Stimulated activated CD4-positive, alpha-beta T cell treated with anti-CD3 and anti-CD28 coated beads, Interleukin-15, amount 100 ng/mL, for 1 hour (primary cell): ENCODE measurements at places on chromosomes 16 and 17.

DNA sequence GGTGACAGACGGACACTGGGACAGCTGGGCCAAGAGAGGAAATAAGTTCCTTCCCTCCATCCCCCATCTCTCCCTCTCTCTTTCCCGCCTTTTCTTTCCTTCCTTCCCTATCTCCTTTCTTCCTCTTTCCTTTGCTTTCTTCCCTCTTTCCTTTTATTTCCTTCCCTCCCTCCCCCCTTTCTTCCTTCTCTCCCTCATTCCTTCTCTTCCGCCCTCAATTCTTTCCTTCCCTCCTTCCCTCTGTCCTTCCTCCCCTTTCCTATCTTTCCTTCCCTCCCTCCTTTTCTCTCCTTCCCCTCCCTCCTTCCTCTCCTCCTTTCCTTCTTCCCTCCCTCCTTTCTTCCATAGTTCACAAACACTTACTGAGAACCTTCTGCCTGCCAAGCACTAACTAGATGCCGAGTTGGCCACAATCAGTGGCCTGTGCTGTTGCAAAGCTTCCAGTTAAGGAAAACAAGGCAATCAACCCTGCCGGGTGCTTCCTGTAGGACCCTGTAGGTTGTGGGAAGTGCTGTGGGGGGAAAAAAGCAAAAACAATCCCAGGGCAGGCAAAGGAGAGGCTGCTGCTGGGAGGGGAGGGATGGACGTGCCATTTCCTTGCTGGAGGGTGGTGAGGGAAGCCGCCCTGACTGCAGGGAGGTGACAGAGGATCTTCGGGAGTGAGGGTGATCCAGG is 31.7 kb downstream of the ABCC6 start:
- no peak for DNase-seq

DNA sequence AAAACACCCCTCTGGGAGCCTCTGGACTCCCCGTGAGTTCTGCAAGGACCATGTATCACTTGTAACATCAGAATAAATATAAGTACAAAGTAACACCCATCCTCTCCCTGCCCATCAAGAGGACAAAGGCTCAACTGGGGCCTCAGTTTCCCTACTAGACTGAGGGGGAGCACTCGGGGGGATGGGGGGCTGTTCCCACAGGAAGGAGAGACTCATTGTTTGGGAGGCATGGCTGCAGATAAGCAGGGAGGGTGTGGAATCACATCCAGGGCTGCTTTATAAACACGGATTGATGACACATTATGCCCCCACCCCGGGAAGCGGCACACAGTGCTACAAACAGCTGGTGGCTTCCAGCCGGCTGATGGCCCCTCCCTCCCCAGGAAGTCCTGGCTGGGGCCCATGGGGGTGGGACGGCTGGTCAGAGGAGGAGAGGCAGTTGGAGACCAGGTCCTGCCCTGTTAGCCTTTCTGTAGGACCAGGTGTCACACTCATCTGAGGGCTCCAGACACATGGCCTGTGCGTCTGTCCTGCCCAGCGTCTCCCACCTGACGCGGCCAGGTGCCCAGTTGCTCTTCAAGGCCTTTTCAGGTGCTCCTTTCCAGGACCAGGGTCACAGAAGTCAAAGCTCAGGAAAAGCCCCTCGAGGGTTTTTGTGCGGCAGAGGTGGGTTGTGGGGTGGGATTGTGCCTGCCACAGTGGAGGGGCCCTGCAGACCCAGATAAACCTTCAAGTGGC is 1.3 kb upstream of the MPG start:
- DNase-seq = no peak

GRCh38 chr17:37701496-37701898 is 43.4 kb downstream of the HNF1B start:
- DNase-seq = no peak

- DNase-seq = no peak
Observed at GRCh38 chr16:86117756-86118155, 218.8 kb downstream of the IRF8 start.

GRCh38 chr16:15690296-15690695 is 40.3 kb downstream of the NDE1 start:
- DNase-seq = no peak

DNA sequence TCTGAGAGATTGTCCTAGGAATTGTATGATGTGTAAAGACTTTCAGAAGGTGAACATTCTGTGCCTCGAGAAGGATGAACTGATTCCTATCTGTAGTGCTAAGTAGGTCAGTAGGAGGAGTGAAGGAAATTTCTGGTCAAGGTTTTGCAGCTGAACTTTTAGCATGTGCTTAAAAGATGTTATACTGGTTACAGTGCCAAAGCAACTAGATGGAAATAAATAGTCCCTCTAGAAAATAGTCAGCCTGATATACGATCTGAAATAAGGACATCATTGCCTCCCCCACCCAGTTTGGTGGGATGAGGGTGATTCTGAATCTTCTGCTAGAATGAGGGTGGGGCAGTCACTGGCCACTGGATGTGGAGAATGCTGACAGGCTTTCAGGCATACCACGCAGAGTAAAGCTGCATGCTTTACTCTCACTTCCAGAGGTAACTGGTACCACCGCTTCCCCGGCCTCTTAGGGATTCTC is 57.2 kb upstream of the VPS4A start:
- DNase-seq = no peak

DNA sequence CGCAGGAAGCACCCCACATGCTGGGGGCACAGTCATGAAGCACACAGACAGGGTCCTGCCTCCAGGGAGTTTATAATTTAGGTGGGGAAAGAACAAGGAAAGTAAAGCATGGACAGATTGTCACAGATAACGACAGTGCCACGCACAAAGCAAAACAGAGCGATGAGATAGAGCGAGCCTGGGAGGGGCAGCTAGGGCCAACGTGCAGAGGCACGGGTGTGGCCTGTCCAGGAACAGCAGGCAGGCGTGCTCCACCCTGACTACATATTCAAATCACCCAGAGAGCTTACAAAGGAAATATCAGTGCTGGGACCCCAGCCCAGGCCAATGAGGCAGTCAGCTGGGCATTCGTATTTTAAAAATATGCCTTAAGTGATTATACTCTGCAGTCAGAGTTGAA is 16.8 kb downstream of the LGALS9 start:
- DNase-seq = no peak

- DNase-seq = no peak
Observed at GRCh38 chr17:33895491-33895890, 359.6 kb upstream of the CCL2 start.

DNA sequence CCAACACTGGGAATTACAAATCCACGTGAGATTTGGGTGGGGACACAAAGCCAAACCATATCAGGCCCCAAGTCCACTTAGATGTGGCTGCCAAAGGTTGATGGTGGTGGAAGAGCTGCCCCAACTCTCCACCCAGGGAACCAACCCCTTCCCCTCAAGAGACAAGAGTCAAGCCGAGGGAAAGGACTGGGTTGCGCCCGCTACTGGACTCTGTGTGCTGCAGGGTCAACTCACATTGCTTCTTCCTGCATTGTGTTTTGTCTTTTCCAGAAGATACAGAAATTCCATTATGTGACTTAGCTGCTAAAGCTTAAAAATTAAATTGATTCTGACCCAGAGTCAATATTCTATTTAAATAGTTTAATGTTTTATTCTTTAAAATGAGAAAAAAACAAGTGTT is 58.5 kb downstream of the ADAMTS18 start:
- DNase-seq = no peak

GRCh38 chr17:70780031-70780430 is 610.7 kb downstream of the KCNJ2 start:
- DNase-seq = no peak

- no peak for DNase-seq
Observed at GRCh38 chr17:77304746-77305473, 164.1 kb downstream of the SEC14L1 start.

- DNase-seq = no peak
Observed at GRCh38 chr16:471353-472198, 46.1 kb downstream of the RAB11FIP3 start.

- DNase-seq = no peak
Observed at GRCh38 chr16:68386628-68387027, 61.7 kb downstream of the SMPD3 start.

GRCh38 chr16:259226-259625 is 16.5 kb downstream of the RGS11 start:
- DNase-seq = no peak

DNA sequence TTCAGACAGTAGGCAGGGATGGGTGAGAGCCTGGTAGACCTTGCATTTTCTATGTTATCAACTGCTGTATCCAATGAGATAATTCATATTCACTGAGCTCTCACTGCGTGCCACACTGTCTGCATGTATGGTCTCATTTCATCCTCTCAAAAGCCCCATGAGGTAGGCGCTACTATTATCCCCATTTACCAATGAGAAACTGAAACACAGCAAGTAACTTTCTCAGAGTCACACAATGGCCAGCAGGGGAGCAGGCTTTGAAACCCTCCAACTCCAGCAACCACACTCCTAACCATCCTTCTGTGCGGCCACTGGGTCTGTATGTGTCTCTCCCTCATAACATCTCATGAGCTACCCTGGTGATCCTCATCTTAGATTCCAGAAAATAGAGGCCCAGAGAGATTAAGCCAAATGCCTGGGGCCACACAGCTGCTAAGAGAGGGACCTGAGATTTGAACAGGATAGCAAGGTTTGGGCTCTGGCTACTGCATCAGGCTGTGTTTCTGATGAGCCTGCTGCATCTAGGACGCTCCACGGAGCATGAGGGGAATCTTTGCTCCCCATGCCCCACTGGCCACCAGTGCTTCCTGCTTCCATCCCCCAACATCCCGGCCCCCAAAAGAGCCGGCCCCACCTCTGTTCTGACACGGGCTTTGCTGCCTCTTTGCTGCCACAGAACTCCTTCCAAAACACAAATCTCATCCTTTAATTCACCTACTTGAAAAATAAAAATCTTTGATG is 3.2 kb downstream of the CCR7 start:
- DNase-seq = no peak

DNA sequence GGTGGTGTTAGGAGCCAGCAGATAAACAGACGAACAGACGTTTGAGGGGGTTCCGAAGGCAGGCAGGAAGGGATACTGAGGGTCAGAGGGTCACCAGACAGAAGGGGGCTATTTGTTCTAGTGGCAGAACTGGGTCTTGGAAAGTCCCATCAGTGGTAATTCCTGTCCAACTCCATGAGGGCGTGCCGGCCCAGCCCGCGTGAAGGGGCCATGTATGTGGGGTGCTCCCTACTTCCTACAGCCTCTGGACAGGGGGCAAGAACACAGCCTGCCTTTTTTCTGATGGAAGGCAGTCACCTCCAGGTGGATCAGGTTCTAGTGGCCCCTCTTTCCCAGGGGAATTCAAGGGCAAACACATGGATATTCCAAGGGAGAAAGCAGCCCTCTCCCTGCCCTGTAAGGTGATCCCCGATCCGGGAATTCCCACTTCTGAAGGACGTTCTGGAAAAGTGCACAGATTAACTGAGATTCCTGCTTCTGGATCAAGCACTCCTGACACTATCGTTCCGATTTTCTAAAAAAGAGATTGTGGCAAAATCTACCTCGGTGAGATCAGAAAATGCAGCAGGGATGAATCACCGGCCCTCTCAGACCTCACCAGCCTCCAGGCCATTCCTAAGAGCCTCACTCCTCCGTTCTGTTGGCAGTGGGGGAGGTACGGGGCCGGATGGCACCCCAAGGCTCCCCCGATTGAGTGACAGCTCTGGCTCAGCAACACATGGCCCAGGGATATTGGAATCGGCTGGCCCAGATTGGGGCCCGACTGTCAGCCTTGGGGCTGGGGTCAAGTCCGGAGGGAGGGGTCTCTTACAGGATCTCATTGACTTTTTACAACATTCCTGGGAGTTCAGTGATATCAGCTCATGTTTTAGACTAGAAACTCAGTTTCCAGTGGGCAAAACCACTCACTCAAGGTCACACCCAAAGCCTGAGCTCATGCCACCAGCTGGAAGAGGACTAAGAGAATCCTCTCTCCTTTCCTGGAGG is 12.4 kb downstream of the STX1B start:
- no peak for DNase-seq

GRCh38 chr17:67518876-67519275 is 141.8 kb downstream of the PITPNC1 start:
- DNase-seq = no peak

DNA sequence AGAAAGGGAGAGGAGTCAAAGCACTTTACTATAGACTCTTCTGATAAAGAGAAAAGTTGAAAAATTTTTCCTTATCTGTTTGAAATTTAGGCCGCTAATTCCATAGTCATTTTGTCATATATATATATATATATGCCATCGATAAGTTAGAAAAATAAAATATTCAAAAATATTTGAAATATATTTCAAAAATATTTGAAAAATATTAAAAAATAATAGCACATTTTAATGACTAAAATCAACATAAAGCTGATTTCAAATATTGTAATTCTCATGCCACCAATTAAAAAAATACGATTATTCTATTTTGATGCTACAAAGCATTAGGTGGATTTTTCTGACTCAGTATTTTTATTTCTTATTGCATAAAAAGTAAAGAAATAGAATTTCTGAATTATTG is 87.1 kb downstream of the KIF2B start:
- no peak for DNase-seq

DNA sequence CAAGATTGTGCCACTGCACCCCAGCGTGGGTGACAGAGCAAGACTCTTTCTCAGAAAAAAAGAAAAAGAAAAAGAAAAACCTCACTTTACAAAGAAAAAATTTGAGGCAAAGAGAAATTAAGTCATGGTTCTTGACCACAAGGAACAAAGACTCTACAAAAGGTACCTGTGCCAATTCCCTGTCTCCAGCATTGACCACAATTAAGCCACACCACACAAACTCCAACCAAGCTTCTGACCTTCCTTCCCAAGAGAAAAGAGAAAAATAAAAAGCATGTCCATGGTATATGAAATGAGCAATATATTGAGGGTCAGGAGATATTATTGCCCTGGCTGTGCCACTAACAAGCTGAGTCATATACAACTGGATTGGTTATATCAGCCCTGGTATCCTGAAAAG is 146.3 kb upstream of the NOG start:
- no peak for DNase-seq

DNA sequence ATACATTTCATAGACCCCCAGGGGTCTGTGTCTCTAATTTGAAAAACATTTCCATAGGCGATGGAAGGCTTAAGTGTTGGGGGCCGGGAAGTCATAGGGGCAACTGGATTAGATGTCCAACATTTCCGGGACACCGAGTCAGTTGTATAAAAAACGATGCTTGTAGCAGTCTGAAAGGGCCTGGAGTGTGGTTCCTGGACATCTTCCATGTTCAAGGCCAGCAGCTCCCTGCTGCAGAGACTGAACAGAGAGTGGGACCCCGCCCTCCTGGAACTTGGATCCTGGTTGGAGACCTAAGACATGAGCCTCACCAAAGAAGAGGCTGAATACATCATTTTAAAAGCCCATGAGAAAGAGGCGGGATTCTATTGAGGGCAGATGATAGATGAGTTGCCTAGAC is 82.0 kb upstream of the ZNF423 start:
- no peak for DNase-seq

DNA sequence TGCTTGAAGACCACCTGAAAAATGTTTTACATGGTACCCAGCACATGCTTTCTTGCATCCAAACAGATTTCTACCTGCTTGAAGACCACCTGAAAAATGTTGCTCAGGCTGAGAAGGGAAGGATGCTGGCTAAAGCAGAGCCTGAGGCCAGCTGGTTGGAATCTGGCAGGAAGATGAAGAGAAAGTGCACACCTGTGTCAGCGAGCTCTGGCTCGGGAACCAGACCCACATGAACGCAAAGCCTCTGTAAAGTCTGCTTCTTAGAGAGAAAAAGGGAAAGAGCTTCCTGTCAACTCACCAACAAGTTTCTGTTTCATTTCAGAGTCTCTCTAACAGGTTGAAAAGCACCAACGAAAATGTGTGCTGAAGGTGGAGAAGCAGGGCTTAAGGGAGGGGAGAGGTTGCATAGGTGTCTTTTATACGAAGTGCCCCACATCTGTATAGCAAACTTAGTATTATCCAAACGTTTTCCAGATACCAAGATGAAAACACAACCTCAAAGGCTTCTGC is 226.0 kb downstream of the TOX3 start:
- DNase-seq = no peak

GRCh38 chr17:67942810-67943209 is 53.5 kb downstream of the C17orf58 start:
- DNase-seq = no peak
